ENCODE measurements at places on chromosomes 1 and 21. TPM values are rescaled to one million over a fixed set of nuclear protein-coding genes. Genes with fewer than 3 reads are reported as not detected.

The TEKT2 gene
- not detected for total RNA-seq

The KCNQ4 gene
- total RNA-seq: 0.45 TPM

GRCh38 chr1:185208626-185209180, 51.7 kb downstream of the SWT1 start:
- no peak for DNase-seq

- no peak for DNase-seq
Observed at GRCh38 chr1:96632045-96632664, 89.4 kb upstream of the PTBP2 start.

GRCh38 chr1:24293392-24294227, 25.5 kb upstream of the GRHL3 start:
- no peak for DNase-seq

DNA sequence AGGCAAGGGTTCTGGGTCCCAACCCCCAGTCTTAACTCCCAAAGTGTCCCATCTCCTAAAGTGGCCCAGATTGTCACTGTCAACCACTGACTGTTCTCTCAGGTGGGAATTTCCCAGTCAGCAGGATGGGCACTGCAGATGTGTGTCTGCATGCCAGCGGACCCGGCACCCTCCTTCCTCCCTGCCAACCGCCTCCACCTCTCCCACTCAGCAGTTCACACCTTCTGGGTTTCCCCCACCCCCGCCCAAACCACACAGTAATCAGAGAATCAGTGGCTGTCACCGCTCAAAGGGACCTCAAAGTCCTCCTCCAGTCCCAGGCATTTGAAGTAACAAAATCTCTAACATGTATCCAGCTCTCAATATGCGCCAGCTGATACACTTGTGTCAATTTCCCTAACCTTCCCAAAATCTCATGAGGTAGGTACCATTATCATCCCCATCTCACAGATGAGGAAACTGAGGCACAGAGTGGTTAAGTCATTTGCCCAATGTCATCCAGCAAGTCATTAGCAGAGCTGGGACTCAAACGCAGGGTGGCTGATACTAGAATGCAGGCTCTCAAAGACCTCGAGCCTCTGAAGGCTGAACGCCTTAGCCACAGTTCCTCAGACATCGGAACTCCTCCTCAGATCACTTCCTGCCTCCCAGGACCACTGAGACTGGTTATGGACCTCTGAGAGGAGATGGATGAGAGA, 4.8 kb downstream of the RUNX3 start:
- DNase-seq: peak; percentile 87
